ENCODE measurements at places on chromosomes 11 and 22.

- DNase-seq, result no peak
These were observed 302.1 kb upstream of the B3GAT1 start for GRCh38 chr11:134714021-134714656.

DNA sequence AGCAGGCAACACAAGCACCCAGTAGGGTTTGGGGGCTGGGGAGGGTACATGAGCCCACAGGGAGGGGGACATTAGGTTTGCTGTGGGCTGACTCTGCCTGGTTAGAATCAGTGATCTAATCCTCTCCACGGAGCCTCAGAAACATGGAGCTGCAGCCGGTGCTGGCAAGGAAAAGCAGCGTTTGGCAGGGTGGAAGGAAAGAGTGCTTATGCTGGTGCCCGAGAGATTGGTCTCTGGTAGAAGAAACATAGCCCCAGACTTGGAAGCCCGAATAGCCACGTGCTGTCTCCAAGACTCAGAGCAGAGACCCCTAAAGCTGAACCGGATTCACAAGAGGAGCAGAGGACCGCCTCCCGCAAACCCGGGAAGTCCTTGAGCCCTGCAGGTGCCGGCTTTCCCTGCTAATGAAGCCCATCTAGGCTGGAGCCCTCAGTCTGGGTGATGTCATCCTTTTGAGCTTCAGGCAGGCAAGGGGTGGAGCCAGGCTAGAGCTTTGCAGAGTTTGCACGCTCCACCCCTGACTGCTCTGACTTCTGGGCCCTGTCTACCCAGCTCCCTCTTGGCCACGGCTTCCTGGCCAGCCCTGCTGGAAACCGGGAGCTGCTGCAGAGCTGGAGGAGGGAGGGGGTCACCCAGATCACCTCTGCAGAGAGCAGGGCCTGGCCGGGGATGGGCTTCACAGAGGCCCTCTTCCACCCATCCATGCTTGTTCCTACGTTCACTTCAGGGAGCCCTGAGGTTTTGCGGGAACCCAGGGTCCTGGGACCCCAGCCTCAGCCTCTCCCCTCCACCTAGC, 35.0 kb upstream of the JAM3 start:
- peak; percentile 13 for DNase-seq

GRCh38 chr22:38435010-38435409, 20.0 kb downstream of the KCNJ4 start:
- DNase-seq, result no peak

GRCh38 chr22:31092161-31092560, 11.0 kb downstream of the SMTN start:
- DNase-seq, result no peak

DNA sequence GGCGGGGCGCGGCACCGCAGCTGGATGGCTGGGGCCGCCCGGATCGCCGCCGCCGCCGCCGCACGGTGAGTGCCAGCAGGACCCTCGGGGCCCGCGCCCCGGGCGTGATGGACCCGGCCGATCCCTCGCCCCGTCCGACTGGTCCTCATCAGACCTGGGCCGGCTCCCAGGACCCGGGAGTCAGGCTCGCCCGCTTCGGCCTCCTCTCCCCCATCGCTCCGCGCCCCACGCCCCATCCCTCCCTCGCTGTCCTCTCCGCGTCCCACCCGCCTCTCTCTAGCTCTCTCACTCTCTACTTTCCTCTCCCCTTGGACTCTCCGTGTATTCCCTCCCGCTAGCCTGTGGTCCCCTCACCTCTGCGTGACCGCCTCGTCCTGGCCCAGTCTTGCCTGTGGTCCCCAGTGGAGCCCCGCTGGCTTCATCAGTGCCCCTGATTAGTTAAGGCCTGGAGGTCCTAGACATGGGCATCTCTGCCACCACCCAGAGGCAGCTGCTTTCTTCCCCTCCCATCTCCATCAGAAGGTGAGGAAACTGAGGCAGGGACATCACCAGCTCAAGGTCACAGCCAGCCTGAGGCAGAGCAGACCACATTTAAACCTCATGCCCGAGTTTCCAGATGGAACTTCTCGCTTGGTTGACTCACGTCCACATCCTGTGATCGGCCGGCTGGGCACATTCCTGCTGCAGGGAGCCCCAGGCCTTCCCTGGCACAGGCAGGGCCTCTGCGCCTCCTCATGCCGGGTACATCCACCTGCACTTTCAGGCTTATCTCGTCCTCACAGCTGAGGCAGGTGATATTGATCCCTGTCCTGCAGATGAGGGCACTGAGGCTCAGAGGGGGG, 429 bp downstream of the SLC39A13 start:
- no peak for DNase-seq

- no peak for DNase-seq
These were observed at the start of gene RHOD for GRCh38 chr11:67056267-67057204. Gene RHOD, plus strand, starts transcription at chr11:67056847. Its CDS starts 56 bp downstream, at chr11:67056903.

- DNase-seq, result no peak
These were observed 429.3 kb upstream of the FAT3 start for GRCh38 chr11:91795139-91795887.

DNA sequence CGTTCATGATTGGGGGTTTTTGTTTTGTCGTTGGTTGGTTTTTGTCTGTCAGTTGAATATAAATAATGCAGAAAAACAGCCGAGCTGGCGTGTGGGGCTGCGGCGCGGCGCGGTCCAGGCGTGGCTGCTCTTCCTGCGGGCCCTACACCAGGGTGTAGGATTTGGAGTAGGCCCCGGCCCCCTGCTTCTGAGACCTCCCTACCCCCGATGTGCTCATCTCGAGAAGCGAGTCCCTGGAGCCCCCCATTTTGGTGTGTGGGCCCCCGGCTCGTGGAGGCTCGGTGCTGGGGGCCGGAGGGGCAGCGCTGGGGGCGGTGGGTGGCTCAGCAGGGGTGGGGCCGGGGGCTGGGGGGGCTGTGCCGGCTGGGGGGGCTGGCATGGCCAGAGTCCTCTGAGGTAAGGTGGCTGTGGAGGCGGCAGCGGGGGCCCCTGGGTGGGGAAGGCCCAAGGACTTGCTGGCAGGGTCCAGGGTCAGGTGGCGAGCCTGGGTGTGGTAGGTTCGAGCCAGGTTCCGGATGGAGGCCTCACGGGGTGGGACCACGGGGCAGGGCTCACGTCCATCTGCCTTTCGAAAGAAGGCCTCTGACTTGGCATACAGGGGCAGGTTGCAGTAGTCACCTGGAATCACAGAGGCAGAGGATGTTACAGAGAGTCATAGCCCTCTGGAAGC, 100.7 kb downstream of the CEP164 start:
- no peak for DNase-seq

DNA sequence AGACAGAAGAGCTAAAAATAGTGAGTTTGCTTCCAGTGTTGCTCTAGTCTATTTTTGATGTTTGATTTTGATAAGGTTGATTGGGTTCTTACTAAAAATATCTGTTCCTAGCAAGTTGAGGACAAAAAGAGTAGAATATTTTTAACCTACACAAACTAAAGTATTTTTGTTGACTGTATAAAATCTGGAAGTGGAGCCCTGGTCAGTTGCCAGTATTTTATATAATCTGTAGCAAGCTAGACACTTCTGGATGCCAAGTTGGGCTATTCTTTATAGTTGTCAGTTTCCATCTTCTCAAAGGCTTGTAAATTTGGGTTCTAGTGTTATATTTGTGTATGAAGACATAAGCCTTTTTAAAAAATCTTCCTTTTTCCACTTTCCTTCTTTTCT, 56.7 kb downstream of the HSD17B12 start:
- DNase-seq, result no peak

GRCh38 chr22:30922151-30922611, 46.4 kb downstream of the MORC2 start:
- DNase-seq, result peak; percentile 46

- no peak for DNase-seq
These were observed 47.5 kb upstream of the AQP11 start for GRCh38 chr11:77542296-77542695.

GRCh38 chr11:128525411-128526243, 61.7 kb downstream of the ETS1 start:
- no peak for DNase-seq

DNA sequence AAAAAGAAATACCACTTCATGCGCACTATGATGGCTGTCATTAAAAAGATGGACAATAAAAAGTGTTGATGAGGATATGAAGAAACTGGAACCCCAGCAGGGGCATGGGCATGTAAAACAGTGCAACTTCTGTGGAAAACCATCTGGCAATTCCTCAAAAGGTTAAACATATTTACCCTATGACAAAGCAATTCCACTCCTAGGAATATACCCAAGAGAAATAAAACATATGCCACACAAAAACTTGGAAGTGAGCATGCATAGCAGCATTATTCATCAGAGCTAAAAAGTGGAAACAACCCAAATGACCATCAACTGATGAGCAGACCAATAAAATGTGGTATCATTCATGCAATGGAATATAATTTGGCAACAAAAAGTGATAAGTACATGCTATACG, 50.1 kb downstream of the LRRC32 start:
- no peak for DNase-seq

- no peak for DNase-seq
These were observed 60.0 kb downstream of the FAM181B start for GRCh38 chr11:82673631-82674030.

DNA sequence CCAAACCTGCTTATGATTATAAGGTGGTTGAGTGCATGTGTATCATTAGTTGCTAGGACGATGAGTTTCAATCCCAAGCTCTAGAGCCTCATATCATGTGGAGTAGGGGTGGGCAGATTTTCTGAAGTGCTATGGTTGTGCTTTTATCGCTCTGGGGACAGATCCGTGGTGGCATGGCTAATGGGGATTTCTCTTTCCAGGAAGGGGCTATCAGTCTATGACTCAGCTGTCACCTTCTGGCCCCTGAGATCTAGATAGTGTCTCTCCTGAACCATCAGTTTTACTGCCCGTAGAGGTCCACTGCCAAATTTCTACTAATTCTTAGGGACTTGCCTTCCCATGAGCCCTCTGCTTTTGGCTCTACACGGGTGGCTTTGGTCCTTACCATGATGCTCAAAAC, 51.8 kb downstream of the FDX1 start:
- no peak for DNase-seq

DNA sequence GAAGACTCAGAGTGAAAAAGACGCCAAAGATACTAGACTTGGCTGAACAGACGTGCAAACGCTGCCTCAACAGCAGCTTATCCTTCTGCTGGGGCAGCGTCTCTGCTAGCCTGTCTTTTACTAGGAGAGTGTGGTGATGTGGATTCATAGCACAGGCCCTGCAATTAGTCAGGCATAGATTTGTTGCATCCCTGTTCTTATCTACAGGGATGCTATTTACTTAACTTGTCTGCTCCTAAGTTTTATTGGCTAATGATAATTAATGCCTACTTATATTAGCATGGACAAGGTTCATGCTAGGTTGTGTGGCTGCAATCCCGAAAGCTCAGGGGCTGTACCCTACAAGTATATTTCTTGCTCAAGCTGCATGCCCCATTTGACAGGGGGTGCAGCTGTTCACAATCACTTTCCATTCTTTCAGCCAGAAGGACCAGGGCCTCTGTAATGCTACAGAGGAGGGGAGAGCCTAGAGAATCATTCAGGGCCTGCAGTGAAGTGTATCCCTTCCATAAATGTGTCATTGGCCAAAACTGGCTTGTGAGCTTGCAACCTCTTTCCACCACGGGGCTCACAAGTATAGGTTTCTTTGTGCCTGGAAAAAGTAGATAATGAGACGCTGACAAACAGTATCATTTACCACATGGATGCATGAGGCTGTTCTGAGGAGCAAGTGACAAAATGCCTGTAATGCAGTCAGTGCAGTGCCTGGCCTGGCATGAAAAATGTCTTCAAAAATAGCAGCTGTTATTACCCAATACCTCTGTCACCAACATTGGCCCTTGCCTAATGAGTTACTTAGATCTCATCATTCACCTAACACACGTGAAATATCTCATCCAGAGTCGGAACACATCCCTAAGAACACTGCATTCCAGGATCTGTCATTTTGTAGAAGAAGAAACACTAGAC, 685.8 kb upstream of the API5 start:
- no peak for DNase-seq

- no peak for DNase-seq
These were observed 383.4 kb upstream of the LARGE1 start for GRCh38 chr22:34303656-34304055.

DNA sequence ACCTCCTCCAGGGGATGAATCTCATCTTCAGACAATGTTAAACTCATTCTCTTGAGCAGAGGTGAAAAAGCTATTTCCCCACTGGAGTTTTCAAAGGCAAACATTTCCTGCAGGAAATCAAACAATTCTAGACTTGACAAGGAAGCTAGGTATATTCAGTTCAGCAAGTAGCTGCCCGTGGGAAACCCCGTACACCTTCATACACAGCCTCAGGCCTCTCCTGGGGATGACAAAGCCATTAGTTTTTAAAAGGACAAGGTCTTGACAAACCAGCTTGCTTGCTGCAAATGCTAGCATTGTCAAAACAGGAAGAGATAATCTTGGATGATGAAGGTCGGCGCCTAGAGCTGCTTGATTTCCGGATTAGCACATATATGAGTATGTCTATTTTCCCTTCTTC, 1630.8 kb upstream of the TENM4 start:
- DNase-seq, result no peak

- no peak for DNase-seq
These were observed 119.2 kb downstream of the KCNQ1OT1 start for GRCh38 chr11:2580571-2581001.

DNA sequence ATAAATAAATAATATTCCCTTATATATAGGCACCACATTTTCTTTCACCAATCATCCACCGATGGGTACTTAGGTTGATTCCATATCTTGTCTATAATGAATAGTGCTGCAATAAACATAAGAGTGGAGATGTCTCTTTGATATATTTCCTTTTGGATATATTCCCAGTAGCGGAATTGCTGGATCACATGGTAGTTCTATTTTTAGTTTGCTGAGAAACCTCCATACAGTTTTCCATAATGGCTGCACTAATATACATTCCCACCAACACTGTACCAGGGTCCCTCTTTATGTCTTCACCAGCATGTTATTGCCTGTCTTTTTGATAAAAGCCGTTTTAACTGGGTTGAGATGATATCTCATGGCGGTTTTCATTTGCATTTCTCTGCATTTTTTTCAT, 23.6 kb downstream of the PAMR1 start:
- DNase-seq, result no peak
